ENCODE measurements at places on chromosomes 6 and 20. TPM values are rescaled to one million over a fixed set of nuclear protein-coding genes. Genes with fewer than 3 reads are reported as not detected.

The WFDC10B gene
- polyA plus RNA-seq, result not detected

The CALHM6 gene
- 4.9 TPM for polyA plus RNA-seq

The HCRTR2 gene
- 0.22 TPM for polyA plus RNA-seq

The SRSF12 gene
- polyA plus RNA-seq, result 14.0 TPM

The IL17A gene
- not detected for polyA plus RNA-seq

The FOXF2 gene
- polyA plus RNA-seq, result 0.12 TPM

The KCNG1 gene
- polyA plus RNA-seq, result 7.9 TPM

The SLC17A1 gene
- 30.1 TPM for polyA plus RNA-seq

The SCRT2 gene
- 0.05 TPM for polyA plus RNA-seq

The LPA gene
- 0.19 TPM for polyA plus RNA-seq

The DNPH1 gene
- 91.1 TPM for polyA plus RNA-seq

Measured in renal cortex interstitium (tissue), 15 donors.